ENCODE measurements at places on chromosomes 16 and 17. TPM values are rescaled to one million over a fixed set of nuclear protein-coding genes. Genes with fewer than 3 reads are reported as not detected.

DNA sequence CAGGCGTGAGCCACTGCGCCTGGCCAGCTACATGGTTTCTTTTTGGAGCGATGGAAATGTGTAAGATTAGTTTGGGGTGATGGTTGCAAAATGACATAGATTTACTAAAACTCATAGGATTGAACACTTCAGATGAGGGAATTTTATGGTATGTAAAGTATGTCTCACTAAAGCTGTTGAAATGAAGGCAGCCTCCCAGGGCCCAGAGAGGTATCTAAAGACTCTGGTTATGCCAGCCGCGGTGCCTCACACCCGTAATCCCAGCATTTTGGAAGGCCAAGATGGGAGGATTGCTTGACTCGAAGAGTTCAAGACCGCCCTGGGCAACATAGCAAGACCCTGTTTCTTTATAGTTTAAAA, 254.9 kb downstream of the PARN start:
- DNase-seq, result no peak

GRCh38 chr17:77556383-77557061, 402.0 kb upstream of the TNRC6C start:
- no peak for DNase-seq

DNA sequence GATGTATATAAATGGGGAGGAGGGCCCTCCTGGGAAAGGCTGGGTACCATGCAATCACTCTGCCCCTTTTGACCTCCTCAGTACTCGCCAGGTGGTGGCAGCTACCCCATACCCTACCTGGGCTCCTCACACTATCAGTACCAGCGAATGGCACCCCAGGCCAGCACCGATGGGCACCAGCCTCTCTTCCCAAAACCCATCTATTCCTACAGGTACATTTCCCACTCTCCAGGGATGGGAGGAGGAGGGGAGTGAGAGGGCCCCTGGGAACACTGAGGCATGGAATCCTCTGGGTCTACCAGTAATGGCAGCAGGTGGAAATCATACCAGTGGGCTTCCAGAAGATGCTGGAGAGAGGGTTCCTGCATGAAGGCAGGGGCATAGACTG, 22.9 kb downstream of the FOXN1 start:
- DNase-seq, result no peak

DNA sequence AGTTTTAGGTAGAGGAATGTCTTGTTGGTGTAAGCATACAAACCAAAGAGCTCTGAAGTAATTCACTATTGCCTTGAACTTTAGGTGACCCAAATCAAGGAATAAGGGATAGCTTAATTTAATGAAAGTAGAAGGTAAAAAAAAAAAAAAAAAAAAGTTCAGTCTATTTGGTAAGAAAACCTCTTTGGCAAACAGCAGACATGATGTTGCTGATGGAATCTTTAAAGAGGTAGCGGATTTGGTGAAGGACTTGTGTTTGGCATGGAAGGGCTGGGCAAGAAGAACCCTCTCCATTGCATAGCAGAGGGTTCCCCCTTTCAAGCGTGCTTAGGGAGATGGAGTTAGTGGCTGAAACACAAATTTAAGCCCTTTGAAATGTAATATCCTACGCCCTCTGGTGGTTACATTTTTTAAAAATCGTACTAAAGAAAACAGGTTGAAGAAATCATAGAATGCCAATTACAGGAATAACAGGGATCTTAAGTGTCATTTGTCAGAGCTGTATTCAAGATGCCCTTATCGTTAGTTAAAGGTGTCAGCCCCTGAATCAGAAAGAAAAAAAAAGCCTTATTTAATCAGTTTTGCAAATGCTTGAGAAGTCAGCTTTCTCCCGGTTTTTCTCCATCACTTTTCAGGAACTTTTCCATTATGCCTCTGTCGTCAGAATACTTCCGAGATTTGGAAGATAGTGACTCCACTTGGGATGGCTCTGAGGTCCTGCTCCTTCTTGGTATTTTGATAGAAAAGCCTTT, 383.1 kb downstream of the KCNJ2 start:
- no peak for DNase-seq

- no peak for DNase-seq
Measured at GRCh38 chr17:81491181-81491581, 21.4 kb downstream of the ACTG1 start.

DNA sequence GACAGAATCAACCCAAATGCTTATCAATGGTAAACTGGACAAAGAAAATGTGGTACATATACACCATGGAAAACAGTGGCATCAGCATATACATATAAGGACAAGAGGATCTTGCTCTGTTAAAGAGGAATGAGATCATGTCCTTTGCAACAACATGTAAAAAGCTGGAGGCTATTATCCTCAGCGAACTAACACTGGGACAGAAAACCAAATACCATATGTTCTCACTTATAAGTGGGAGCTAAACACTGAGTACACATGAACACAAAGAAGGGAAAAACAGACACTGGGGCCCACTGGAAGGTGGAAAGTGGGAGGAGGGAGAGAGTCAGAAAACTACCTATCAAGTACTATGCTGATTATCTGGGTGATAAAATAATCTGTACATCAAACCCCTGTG, 447.3 kb upstream of the MAF start:
- DNase-seq, result no peak

- DNase-seq, result no peak
Measured at GRCh38 chr17:65535777-65536572, 25.5 kb downstream of the AXIN2 start.

DNA sequence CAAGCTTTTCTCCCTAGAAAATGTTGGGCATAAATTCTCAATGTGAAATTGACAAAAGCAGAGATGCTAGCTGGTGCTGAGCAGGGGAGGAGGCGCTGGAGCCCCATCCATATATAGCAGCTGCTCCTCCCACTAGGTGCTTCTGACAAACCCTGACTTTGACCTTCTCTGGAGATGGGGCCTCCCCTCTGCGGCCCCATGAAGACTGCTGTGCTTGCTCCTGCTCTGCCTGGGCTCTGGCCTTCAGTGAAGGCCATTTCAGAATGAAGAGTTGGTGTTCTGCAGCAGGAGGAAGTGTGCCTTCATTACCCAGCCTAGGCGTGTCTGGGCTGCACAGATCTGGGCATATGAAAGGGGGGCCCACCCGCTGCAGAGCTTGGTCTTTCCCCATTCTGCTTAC, 29.7 kb downstream of the ASIC2 start:
- DNase-seq, result no peak

GRCh38 chr16:69833357-69834282, 71.5 kb downstream of the WWP2 start:
- DNase-seq, result no peak

DNA sequence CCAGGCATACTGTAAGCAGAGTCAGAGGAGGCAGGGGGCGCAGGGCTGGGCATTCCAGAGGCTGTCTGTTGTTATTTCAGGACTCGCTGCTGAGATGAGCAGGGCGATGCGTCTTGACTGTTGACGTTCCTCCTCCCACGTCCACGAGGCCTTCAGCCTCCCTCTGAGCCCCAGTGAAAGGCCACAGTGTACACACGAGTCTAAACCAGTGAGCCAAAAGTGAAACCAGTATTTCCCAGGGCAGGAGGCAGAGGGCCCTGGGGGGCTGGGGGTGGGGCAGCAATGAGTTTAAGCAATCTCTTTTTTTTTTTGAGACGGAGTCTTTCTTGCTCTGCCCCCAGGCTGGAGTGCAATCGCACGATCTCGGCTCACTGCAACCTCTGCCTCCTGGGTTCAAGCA, 21.5 kb downstream of the SMTNL2 start:
- no peak for DNase-seq

GRCh38 chr17:19387921-19388521, 1.0 kb upstream of the MFAP4 start:
- DNase-seq, result no peak

DNA sequence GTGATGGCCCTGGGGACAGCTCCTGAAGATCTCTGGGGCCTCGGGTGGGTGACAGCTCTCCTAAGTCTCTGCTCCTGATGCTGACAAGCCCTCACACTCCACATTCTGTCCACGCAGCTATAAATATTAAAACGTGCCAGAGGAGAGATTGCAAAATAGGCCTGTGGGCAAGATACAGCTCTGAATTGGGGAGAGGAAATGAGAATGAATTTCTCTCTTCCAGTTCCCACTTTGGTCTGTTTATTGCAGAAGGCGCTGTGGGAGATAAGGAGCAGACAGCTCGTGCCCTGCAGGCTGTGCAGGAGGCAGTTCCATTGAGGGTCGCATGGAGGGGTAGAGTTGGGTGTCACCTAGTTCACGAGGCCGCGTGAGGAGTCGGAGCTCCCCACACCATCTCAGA, 87.5 kb upstream of the SDK2 start:
- DNase-seq, result no peak

- DNase-seq, result peak; percentile 99
Measured at GRCh38 chr17:7314719-7315569, at the start of gene GPS2. Gene GPS2, minus strand, starts transcription at chr17:7315360. Its CDS starts 308 bp downstream, at chr17:7315052.

DNA sequence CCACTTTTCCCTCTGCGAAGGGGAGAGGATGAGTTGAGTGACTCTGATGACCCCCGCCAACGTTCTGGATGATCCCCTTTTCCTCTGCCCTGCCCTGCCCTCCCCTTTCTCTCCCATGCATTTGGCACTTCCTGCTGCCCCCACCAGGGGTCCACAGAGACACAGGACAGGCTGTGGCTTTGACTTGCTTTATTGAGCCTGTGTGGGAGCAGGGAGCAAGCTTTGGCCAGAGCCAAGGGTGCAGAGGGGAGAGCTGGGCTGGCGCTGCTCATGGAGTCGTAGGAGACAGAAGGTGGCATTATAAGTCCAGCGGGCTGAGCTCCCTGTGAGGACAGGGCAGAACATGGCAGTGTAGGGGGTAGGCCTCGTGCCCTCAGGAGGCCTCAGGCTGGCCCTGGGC, 1.6 kb downstream of the PPY start:
- DNase-seq, result no peak

GRCh38 chr17:9844153-9844552, 18.4 kb downstream of the GLP2R start:
- no peak for DNase-seq

- no peak for DNase-seq
Measured at GRCh38 chr17:62899361-62899760, 66.7 kb upstream of the TANC2 start.

DNA sequence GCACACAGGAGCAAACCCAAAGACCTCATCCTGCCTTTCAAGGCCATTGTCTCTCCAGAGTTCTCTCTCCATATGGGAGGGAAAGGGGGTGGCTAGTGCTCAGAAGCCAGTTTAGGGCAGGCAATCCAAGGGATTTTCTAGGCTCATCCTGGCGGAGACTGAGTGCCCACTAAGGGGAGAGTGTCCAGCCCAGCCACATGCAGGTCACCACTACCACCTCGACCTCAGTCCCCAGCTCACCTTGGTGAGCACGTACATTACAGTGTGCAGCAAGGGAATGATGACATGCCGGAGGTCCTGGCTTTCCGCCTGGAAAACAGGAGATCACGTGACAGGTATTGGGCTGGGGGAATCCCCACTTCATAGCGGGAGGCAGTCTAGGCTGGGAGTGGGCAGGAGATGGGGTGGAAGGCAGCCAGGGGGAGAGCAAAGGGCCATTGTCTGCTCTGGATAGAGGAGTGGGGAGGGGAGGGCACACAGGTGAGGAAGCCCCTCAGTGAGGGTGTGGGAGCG, 29.9 kb downstream of the PIK3R6 start:
- peak; percentile 41 for DNase-seq

GRCh38 chr17:489758-490329, 137.2 kb upstream of the RPH3AL start:
- DNase-seq, result no peak

DNA sequence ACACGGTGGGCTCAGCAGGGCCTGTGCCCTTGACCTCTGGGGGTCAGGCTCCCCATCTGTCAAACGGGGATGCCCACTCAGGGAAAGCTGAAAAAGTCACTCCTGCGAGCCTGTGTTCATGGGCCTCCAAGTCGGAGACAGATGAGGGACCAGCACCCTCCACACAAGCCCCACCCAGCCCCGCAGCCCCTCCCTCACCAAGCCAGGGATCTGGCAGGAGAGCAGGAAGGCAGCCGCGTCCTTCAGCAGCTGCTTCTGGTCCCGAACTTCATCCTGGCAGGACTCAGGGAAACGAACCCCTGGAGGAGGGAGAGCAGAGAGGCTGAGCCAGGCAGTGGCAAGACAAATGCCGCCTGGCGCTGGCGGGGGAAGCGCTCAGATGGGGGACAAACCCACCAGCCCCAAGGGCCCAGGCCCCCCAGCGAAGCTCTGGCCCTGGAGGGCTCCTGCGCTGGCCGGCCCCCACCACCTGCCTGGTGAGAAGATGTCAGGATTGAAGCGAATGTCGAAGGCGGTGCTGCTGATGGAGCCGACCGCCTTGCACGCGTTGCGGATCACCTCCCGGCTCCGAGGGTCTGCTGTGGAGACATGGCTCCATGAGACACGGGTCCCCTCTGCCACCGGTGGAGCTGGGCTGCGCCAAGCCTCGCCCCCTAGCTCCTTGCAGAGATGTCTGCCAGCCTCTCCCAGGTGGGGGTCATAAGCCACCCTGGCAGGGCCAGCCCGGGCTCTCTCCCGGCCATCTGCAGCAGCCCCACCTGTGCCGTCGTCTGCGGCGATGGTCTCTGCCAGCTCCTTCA, 15.4 kb downstream of the CLUH start:
- DNase-seq, result peak; percentile 88

- DNase-seq, result no peak
Measured at GRCh38 chr17:34171245-34171818, 83.8 kb upstream of the CCL2 start.

- DNase-seq, result no peak
Measured at GRCh38 chr17:41762841-41763240, 23.7 kb downstream of the JUP start.

DNA sequence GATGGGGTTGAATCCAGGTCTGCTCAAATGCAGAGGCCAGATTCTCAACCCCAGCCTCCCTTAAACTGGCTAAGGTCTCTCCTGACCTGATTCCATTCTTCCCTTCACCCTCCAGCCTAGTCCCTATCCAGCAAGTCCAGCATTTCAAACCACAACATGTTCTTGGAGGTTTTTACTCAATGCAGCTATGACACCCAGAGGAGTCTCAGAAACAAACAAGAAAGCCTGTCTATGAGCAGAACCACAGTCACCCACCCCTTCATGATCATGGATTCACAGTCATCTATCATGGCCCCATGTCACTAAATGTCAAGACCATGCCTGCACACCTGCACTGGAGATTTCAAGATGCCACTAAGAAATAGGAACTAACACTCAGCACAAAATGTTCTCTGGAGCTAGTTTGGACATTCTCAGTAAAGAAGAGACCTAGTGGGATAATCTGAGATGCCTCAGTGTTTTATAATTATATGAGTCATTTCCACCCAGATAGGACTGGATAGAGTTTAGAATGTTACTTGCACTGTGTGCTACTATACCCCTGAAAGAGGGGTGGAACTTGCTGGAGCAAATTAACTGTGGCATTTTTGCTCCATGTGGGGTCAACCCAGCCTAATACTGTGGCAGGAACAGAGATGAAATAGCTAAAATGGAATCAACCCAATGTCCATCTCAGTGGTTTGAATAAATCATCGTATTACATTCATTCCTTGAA, 9.5 kb upstream of the METTL22 start:
- DNase-seq, result no peak

KRTAP3-1 gene
- total RNA-seq, result not detected

TOP2A gene
- total RNA-seq, result 0.48 TPM

ZNF385C gene
- total RNA-seq, result not detected

RHBDF2 gene
- total RNA-seq, result 52.7 TPM

KIF18B gene
- total RNA-seq, result not detected

HBA1 gene
- 275 TPM for total RNA-seq

CPPED1 gene
- total RNA-seq, result 22.7 TPM

CD68 gene
- 286 TPM for total RNA-seq

All from mesenteric fat pad (tissue), 1 donor.